ENCODE measurements at places on chromosomes 4 and X. TPM values are rescaled to one million over a fixed set of nuclear protein-coding genes. Genes with fewer than 3 reads are reported as not detected.
A peak's percentile ranks its signal among the peaks of the same experiment; 100 is the strongest.

The IQCM gene
- total RNA-seq = not detected

The RHOXF2B gene
- not detected for total RNA-seq

The SMARCA1 gene
- total RNA-seq = 0.39 TPM

The PABPC1L2A gene
- total RNA-seq = not detected

The RRH gene
- total RNA-seq = 0.30 TPM

The FSTL5 gene
- not detected for total RNA-seq

The CT45A2 gene
- total RNA-seq = not detected

The CLDN22 gene
- total RNA-seq = not detected

DNA sequence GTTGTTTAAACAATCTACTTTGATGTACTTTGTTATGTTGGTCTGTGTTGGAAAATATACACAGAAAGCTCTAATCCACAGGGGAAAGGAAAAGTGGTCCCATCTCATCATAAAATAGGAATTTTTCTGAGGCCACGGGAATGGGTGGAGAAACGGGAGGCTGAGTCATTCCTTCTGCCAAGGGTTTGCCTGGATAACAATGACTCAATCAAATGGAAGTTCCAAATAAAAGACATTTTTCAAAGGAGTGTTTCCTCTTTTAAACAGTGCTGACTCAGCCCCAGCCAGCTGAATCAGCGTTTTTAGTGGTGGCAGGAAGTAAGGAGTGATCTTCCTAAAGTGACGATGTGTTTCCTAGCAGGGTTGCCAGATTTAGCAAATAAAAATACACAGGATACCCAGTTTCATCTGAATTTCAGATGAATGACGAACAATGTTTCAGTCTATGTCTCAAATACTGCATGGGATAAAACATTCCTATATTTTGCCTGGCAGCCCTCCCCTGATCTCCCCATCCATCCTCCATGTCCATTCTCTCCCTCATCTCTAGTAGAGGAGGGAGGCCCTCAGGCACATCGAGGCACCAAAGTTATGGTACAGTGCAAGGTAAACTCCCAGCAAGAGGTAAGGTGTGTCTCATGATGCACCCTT lies 345.4 kb upstream of the GATB start:
- DNase-seq = no peak

- no peak for DNase-seq
Measured at GRCh38 chr4:15327311-15328298, 100.2 kb upstream of the C1QTNF7 start.

DNA sequence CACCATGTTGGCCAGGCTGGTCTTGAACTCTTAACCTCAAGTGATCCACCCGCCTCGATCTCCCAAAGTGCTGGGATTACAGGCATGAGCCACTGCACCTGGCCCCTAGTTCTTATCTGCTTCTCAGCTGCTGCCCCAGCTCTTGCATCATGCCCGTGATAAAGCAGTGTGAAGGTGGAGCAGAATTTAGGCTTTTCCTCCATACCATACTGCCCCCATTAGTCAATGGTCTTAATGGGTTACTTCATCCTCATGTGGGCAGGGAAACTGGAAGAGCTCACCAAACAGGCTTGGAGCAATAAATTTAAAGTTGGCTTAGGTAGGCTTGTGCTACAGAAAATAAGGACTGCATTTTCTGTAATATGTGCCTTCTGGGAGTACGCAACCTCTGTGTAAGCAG lies 636.9 kb upstream of the BOD1L1 start:
- no peak for DNase-seq

DNA sequence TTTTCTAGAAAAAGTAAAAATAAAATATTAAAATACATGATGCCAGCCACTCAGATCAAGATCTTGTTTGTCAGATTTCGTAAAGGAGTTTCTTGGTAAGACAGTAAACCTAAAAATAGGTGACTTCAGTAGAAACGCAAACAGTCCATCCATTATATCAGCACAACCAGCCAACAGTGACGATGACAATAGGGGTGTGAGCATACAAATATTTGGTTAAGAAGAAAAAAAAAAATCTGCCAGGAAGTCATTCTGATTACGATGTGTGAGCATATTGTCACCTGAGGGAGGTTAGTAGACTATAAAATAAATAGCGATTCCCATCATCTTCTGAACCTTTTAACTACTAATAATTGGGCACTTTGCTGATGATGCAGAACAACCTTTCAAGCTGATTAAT lies 37.6 kb downstream of the SLC7A11 start:
- DNase-seq = no peak

DNA sequence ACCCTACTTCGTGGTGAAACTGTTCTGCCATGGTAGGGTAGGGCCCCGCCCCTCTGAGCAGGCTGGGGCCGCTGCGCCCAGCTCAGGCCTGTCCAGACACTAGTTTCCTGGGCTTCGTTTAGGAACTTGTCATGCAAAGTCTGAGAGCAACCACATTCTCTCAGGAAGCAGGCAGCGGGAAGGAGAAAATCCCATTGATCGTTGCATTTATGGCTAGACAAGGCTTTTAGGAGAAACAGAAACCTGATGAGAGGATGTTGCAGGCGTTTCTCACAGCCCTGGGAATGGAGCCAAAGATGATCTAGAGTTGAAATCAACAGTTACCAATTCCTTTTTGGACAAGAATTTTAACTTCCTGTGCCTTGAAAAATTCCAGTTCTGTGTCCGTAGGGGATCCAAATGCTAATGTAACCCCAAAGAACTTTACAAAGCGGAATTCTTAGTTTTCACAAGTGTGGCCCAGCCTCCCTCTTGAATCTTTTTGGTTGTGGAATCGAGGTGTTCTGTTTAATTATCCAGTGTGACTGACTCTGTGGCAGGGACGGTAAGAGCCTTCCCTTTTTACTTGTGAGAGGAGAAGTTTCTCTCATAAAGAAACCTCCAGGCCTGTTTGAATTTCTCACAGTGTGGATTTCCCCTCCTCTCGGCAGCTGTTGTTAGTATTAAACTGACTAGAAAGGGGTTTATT lies 4.5 kb upstream of the CXCL9 start:
- DNase-seq = no peak

DNA sequence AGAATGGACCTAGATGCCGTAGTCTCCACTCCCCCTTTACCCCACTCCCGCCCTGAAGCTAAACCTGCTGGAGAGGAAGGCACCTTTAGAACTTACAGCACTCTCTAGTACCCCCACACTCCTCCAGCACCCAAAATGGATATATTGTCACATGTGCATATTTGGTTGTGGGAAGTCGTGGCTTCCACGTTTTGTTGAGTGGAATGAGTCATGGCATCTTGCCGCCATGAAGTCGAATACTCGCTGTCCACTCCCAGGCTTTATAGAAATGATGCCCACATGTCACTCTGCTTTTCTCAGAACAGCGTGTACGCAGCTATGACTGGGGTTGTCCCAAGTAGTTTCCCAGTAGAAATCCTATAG lies 545 bp downstream of the ABCE1 start:
- no peak for DNase-seq

GRCh38 chr4:113699772-113700171 lies 61.8 kb downstream of the CAMK2D start:
- no peak for DNase-seq

DNA sequence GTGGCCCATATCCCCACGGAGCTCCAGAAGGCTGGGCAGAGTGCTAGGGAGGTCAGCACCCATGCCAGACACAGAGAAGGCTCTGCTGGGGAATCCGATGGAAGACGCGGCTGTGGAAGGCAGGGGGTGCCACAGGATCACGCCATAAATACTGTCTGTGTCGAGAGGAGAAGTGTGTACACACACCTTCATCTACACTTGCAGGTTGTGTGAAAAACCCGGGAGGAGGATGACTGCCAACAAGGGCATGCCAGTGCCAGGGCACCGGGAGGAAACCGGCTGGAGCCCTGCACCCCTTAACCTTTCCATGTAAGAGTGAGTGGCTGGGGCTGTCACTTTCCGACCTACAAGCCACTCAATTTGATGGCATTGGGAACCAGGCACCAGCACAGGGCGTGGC lies 31.2 kb downstream of the LETM1 start:
- DNase-seq = no peak

- no peak for DNase-seq
Measured at GRCh38 chr4:105050896-105051295, 95.8 kb upstream of the TET2 start.

GRCh38 chrX:119226446-119226845 lies 9.6 kb upstream of the PGRMC1 start:
- DNase-seq = no peak

- DNase-seq = no peak
Measured at GRCh38 chr4:90542216-90542615, 415.0 kb downstream of the CCSER1 start.

DNA sequence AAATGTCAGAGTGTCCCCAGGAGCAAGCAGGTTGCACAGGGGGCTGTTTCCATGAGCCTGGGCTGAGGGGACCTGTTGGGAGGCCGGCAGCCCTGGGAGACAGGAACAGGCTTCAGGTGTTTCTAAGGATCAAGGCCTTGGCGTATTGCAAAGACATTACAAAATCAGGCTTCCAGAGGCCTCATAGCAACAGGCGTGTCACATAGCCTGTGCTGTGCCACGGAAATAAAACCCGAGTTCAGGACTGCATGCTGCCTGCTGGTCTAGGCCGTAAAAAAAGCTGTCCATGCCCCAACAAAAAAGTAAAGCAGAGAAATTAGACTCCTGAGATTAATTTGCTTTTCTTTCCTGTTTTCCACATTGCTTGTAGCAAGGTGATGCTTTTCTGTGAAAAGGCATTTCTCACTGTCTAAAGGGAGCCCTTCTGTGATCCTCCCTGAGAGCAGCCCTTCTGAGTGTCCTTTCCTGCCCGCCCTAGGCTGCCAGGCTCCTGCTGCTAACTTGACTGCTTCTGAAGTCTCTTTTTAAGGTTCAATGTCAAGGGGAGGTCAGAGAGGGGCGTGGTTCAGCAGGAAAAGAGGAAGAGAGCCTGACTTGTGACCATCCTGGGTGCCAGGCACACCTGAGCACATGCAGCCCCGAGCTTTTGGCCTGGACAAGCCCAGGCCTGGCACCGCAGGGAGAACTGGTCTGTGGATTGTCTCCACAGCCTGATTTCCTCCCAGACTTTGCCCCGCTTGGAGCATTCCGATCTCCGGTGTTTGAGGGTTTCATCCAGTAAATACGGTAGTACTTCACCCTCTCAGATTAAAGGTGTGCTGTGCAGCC lies 21.3 kb downstream of the SHROOM2 start:
- DNase-seq = no peak

- DNase-seq = no peak
Measured at GRCh38 chr4:76984788-76985211, 35.2 kb downstream of the SEPTIN11 start.

- no peak for DNase-seq
Measured at GRCh38 chr4:53075162-53075785, 213.2 kb downstream of the RASL11B start.

GRCh38 chr4:22500831-22501714 lies 14.8 kb downstream of the ADGRA3 start:
- no peak for DNase-seq

DNA sequence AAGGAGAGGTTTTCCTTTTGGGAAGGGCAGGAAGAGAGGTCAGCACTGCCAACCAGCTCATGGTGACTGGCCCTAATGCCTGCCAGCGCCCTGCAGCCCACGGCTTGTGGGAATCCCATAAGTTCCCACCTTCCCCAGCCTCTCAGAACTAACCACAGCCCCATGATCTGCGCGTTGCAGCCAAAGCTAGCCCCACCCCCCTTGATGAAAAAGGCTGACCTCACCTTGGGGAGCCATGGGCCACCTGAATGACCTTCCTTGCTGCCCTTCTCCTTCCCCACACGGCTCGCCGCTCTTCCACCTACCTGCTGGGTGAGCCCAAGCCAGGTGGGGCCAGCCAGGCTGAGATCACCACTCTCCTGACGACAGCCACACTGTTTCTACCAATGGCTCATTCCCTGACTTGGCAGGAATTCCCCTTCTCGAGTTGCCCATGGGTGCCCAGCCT lies 3.9 kb upstream of the ELF4 start:
- DNase-seq = no peak

- no peak for DNase-seq
Measured at GRCh38 chrX:134600714-134601113, 57.6 kb downstream of the PLAC1 start.

- DNase-seq = no peak
Measured at GRCh38 chr4:27096142-27096824, 235.6 kb downstream of the STIM2 start.

GRCh38 chr4:39363773-39364393 lies 2.3 kb downstream of the RFC1 start:
- no peak for DNase-seq

GRCh38 chrX:83469551-83469950 lies 38.5 kb upstream of the POU3F4 start:
- DNase-seq = peak; percentile 1

GRCh38 chrX:133346026-133346425 lies 69.3 kb downstream of the GPC4 start:
- no peak for DNase-seq

DNA sequence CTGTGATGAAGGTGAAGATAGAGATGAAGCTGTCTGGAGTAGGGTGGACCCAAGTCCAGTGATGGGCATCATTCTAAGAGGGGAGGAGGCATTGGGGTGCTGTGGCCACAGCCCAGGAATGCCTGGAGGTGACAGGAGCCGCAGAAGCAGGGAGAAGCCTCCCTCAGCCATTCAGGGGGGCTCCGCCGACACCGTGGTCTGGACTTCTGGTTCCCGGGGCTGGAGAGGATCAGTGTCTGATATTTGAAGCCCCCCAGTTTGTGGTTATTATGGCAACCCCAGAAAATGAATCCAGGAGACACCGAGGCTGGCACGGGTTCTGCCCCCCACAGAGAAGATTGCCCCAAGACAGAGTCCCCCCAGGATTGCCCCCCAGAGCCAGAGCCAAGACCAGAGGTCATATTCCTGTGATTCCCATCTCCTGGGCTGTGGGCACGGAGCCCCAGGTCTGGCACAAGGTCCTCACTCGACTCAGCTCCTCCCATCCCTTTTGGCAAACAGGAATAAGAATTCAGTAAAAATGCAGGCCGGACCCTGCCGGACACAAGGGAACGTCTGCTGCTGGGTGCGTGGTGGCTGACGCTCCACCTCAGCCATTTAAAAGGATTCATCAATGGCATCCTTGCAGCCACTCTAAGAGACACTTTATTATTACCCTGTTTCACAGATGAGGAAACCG lies 116.6 kb downstream of the CPZ start:
- DNase-seq = no peak

DNA sequence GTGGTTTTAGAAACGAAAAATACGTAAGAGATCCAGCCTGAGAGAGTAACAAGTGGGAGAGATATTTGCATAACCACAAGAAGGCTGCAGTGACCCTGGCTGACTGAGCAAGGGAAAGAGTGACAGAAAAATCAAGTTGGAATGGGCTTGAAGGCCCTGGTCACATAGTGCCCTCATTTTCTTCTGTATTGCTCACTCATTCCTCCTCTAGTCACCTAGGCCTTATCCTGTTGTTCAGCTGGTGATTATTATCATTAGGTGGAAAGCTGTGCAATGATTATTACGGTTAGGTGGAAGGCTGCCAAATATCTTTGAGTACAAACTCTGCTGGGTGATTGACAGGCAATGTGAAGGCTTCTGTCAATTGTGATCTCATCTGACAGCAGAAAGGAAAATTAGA lies 2384.1 kb downstream of the PCDH7 start:
- DNase-seq = no peak
